ENCODE measurements at places on chromosomes 3 and 15. TPM values are rescaled to one million over a fixed set of nuclear protein-coding genes. Genes with fewer than 3 reads are reported as not detected.
A peak's percentile ranks its signal among the peaks of the same experiment; 100 is the strongest.

PIGZ gene
- total RNA-seq = 0.96 TPM

TRAT1 gene
- total RNA-seq = 3.7 TPM

DNA sequence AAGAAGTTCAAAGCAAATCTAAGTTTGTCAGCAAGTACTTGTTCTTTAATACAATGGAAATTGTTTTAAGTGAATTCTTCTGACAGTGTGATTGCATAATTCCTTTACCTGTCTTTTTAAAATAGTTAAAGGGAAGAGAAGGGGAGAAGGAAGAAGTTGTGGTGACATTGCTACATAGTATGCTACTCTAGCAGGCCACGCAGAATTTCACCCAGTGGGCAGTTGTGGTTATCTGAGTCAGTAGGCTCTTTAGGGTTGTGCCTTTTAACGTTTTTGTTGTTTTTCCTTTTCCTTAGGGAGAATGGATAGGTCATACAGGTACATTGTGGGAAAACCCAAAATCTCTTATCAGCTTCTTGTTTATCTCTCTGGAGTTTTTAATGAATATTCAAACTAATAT is 40.4 kb downstream of the KIF15 start:
- H3K4me1 ChIP-seq = no peaks in the 10 kb centered on the region
- H3K27ac ChIP-seq = no peak overlapping the region
- no peak overlapping the region for H3K4me3 ChIP-seq
- no peaks in the 10 kb centered on the region for H3K27me3 ChIP-seq
- H3K36me3 ChIP-seq = no peaks in the 10 kb centered on the region

GRCh38 chr15:39213385-39213840 is 367.5 kb upstream of the THBS1 start:
- no peaks in the 10 kb centered on the region for H3K27me3 ChIP-seq
- H3K4me3 ChIP-seq = no peak overlapping the region
- H3K36me3 ChIP-seq = no peaks in the 10 kb centered on the region
- H3K4me1 ChIP-seq = no peaks in the 10 kb centered on the region
- no peak overlapping the region for H3K27ac ChIP-seq
- DNase-seq = no peak

DNA sequence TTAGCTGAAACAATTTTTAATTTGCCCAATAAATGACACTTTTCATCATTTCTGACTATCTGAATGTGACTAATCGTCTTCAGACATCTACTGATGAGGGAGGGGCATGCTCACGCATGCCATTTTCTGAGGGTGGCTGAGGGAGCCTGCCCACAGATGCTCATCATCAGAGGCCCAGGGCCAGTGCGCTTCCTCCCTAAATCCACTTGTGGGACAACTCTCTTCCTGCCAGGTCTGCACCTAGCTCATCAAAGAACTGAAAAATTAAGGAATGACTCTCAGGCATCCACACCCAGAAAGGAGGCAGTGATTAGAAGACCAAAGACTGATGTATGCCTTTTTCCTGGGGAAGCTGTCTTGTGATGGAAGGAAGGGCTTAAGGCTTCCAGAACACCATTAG is 22.8 kb downstream of the RTP3 start:
- no peaks in the 10 kb centered on the region for H3K4me1 ChIP-seq
- H3K27me3 ChIP-seq = no peaks in the 10 kb centered on the region
- no peak overlapping the region for H3K4me3 ChIP-seq
- H3K27ac ChIP-seq = no peak overlapping the region

GRCh38 chr3:76954412-76954811 is 85.5 kb upstream of the ROBO2 start:
- no peak overlapping the region for H3K4me3 ChIP-seq
- no peaks in the 10 kb centered on the region for H3K36me3 ChIP-seq
- H3K27me3 ChIP-seq = no peaks in the 10 kb centered on the region

- no peaks in the 10 kb centered on the region for H3K27me3 ChIP-seq
- no peak for DNase-seq
- peaks cover 2% of the 10 kb centered on the region for H3K4me1 ChIP-seq
- no peak overlapping the region for H3K4me3 ChIP-seq
Observed at GRCh38 chr15:98720577-98721565, 72.5 kb downstream of the IGF1R start.

- H3K27ac ChIP-seq = no peak overlapping the region
- no peak overlapping the region for H3K4me3 ChIP-seq
- no peak for DNase-seq
- H3K27me3 ChIP-seq = no peaks in the 10 kb centered on the region
- no peaks in the 10 kb centered on the region for H3K4me1 ChIP-seq
Observed at GRCh38 chr3:185511711-185512110, 12.9 kb upstream of the TMEM41A start.

- H3K36me3 ChIP-seq = no peaks in the 10 kb centered on the region
- H3K4me1 ChIP-seq = no peaks in the 10 kb centered on the region
- no peak overlapping the region for H3K4me3 ChIP-seq
- H3K27ac ChIP-seq = no peak overlapping the region
Observed at GRCh38 chr3:180789774-180790173, 110.5 kb upstream of the CCDC39 start.

- no peaks in the 10 kb centered on the region for H3K27me3 ChIP-seq
- H3K4me3 ChIP-seq = no peak overlapping the region
- peak overlapping the region; percentile 45 for H3K27ac ChIP-seq
- H3K36me3 ChIP-seq = peaks cover 41% of the 10 kb centered on the region
Observed at GRCh38 chr3:71050538-71051258, 532.8 kb downstream of the FOXP1 start.

DNA sequence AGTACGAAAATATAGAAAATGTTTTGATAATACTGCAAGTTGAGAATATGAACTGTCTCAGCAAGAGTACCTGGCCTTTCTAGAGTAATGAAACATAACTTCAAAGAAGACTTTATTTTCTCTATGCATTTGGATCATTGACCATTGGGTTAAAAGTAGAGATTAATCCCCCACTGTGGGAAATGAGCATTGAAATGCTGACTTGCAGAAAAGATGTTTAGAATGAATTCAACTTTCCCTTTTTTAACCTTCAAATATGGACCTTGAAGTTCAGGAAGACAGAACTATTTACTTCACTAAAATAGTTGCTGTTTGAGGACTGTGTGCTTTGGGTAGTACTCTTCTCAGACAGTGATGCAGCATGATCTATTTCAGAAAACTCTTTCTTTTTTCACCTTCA is 75.7 kb downstream of the NLGN1 start:
- no peaks in the 10 kb centered on the region for H3K27me3 ChIP-seq
- no peaks in the 10 kb centered on the region for H3K36me3 ChIP-seq
- H3K4me1 ChIP-seq = no peaks in the 10 kb centered on the region
- no peak overlapping the region for H3K4me3 ChIP-seq
- DNase-seq = no peak

- DNase-seq = no peak
- H3K4me1 ChIP-seq = no peaks in the 10 kb centered on the region
- no peaks in the 10 kb centered on the region for H3K27me3 ChIP-seq
- peak overlapping the region; percentile 89 for H3K4me3 ChIP-seq
- peaks cover 12% of the 10 kb centered on the region for H3K36me3 ChIP-seq
Observed at GRCh38 chr15:96344706-96345559, 14.4 kb downstream of the NR2F2 start.
